Stimulated activated CD8-positive, alpha-beta memory T cell treated with anti-CD3 and anti-CD28 coated beads, Interleukin-4, amount 100 ng/mL, for 4 hours (primary cell): ENCODE measurements at places on chromosomes 2 and 18.

- no peak for DNase-seq
These were observed 107.1 kb downstream of the CTNNA2 start for GRCh38 chr2:79619976-79620375.

- no peak for DNase-seq
These were observed 56.0 kb downstream of the EN1 start for GRCh38 chr2:118791483-118791882.

DNA sequence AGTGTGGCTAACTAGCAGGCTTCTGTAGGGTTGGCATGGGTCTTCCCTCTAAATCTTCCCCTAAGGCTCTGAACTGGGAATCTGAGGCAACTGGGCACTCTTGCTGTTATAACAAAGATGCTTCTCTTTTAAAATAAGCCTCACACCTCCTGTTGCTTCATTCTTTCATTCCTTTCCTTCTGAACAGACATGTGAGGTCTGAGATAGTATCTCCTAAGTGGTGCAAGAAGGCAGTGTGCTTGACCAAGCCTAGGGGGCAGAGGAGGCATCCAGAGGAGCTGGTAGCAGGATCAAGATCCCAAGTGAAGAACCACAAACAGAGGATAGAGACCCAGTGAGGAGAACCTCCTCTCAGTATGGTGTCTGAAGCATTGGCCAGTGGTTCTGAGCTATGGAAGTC, 90.9 kb downstream of the TTC27 start:
- DNase-seq: no peak

GRCh38 chr18:5447442-5447841, 96.4 kb downstream of the EPB41L3 start:
- no peak for DNase-seq

DNA sequence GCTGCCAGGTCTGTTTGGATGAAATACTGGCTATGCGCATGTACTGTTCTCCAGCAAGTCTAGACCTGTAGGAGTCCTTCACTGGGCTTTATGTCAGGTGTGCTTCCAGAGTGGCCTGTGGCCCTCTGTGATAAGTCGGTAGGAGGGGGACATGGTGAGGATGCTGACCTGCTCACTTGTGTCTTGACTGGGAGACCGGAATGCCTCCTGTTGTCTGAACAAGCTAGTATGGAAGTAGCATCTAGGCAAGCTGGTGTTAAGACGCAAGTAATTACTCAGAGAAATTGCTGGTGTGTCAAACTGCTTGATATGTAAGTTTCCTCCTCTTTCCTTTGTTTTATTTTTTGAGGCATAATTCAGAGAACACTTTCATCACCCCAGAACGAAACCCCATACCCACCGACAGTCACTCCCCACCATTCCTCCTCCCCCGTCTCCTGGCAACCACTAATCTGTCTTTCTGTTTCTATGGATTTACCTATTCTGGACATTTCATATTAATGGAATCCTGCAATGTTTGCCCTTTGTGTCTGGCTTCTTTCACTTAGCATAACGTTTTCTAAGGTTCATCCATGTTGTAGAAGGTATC, 76.4 kb downstream of the TMEM247 start:
- DNase-seq: no peak

GRCh38 chr2:128260239-128261138, 58.2 kb downstream of the HS6ST1 start:
- no peak for DNase-seq

DNA sequence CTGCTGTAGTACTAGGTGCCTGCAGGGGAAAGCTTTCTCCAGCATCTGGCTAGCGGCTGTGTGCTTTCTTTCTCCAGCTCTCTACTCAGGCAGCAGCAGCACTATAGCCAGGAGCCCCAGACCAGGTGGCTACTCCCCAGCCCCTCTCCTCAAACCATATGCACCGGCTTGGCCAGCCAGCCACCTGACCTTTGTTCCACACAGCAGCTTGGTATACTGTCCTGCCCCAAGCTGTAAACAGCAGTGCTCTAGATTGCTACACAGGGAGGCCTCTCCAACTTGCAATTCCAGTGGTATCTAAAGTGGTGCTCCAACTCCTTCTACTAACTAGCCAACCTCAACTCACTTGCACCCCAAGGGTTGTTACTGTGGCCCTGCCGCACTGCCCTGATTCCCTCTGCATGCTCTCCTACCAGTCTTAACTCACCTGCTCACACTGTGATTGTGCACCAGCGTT, 19.6 kb downstream of the LDAH start:
- DNase-seq: no peak
